Left lung (tissue), 14 donors: ENCODE measurements at places on chromosomes 7 and 10. TPM values are rescaled to one million over a fixed set of nuclear protein-coding genes. Genes with fewer than 3 reads are reported as not detected.

DNA sequence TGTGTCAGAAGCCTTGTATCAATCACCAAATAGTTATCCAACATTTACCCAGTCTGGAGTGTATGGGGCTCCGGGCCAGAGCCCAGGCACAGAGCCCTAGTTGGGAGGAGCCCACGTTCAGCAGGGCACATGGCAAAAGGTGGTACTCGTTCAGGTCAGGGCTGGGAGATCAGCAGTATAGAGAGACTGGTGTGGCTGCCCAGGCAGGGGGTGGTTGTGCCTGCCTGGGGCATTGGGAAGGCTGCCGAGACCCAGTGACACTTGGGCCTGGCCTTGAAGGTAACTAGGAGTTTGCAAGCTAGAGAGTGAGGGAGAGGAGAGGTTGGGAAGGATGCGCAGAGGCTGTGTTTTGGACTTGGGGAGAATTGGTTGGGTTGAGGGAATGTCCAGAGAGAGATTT is 48.9 kb upstream of the IGFBP3 start:
- H3K36me3 ChIP-seq = no peaks in the 10 kb centered on the region
- H3K4me3 ChIP-seq = no peak overlapping the region
- H3K27ac ChIP-seq = no peak overlapping the region
- no peak for DNase-seq
- no peaks in the 10 kb centered on the region for H3K4me1 ChIP-seq
- no peaks in the 10 kb centered on the region for H3K27me3 ChIP-seq

GRCh38 chr7:19928247-19928646 is 154.8 kb upstream of the TMEM196 start:
- H3K4me1 ChIP-seq = no peaks in the 10 kb centered on the region
- no peak overlapping the region for H3K4me3 ChIP-seq
- H3K36me3 ChIP-seq = no peaks in the 10 kb centered on the region
- no peaks in the 10 kb centered on the region for H3K27me3 ChIP-seq
- no peak overlapping the region for H3K27ac ChIP-seq

DNA sequence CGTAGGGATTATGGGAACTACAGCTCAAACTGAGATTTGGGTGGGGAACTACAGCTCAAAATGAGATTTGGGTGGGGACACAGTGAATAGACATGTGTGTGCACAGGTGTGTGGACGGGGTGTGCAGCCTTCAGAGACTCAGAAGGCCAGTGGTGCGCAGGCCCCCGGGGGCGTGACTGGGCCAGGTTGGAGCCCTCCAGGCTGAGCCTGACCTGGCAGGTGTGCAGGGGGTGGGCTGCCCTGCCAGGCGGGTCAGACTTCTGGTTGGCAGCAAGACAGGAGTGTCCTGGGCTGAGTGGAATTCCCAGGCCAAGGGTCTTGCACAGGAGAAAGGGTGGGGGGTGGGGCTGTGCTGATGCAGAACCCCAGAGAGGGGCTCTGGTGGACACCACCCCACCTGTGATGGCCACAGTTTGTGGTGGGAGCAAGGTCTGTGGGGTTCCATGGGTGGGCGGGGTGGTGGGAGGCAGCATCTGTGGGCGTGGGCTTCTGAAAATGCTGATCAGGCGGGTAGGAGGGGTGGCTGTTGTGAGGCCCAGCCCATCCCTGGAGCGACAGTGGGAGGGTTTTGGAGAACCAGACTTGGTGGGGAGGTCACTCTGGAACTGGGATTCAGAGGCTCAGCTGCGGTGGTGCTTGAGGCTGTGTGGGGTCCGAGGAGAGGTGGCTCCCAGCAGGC is 29.3 kb upstream of the PSMG3 start:
- no peaks in the 10 kb centered on the region for H3K36me3 ChIP-seq
- peaks cover 67% of the 10 kb centered on the region for H3K27me3 ChIP-seq
- H3K4me1 ChIP-seq = no peaks in the 10 kb centered on the region
- DNase-seq = no peak
- H3K4me3 ChIP-seq = no peak overlapping the region
- no peak overlapping the region for H3K27ac ChIP-seq

Gene DYNC1I1
- 1.9 TPM for total RNA-seq

DNA sequence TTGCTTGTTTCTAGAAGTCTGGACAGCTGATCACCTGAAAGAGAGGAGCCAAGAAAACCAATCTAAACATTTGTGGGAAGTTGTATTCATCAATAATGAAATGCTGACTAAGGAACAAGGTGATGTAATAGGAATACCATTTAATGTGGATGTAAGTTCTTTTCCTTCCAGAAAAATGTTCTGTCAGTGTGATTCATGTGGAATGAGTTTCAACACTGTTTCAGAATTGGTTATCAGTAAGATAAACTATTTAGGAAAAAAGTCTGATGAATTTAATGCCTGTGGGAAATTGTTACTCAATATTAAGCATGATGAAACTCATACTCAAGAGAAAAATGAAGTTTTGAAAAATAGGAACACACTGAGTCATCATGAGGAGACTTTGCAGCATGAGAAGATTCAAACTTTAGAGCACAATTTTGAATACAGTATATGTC is 39.8 kb upstream of the ZNF37A start:
- H3K4me1 ChIP-seq = no peaks in the 10 kb centered on the region
- H3K4me3 ChIP-seq = no peak overlapping the region
- H3K27ac ChIP-seq = peak overlapping the region; percentile 4
- DNase-seq = no peak
- H3K36me3 ChIP-seq = peaks cover 82% of the 10 kb centered on the region

DNA sequence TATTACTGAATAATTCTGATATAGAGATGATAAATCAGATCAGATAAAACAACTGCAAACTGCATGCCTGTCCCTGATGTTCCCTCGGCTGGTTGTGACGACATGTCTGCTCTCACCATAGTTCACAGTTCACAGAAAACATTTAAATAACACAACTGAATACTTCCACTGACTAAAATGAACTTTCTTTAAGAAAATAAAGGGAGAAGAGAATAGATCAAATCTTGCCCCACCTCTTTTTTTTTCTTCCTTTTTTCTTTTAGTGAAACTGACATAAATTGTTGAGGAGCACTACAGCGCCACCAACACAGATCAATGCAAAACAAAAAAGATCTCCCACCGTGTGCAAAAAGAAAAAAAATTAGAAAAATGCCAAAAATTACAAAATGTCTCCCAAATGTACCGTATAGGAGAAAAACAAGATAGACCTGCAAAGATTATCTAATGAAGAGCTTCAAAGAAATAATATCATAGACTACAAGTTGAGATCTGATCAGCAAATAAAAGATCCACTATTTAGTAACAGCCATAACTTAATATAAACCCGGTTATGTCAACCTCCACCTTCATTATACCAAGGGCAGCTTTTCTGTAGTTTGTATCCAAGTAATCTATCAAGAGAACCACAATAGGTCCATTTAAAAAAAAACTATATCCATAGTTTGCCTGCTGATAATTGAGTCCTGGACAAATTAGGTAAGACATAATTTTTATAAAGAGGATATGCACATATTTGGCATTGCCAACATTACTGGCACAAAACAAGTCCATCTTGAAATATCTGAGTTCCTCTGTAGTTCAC is 30.7 kb upstream of the EPC1 start:
- H3K4me3 ChIP-seq = peak overlapping the region; percentile 55
- DNase-seq = peak; percentile 47
- no peaks in the 10 kb centered on the region for H3K4me1 ChIP-seq
- no peaks in the 10 kb centered on the region for H3K36me3 ChIP-seq
- no peaks in the 10 kb centered on the region for H3K27me3 ChIP-seq

DNA sequence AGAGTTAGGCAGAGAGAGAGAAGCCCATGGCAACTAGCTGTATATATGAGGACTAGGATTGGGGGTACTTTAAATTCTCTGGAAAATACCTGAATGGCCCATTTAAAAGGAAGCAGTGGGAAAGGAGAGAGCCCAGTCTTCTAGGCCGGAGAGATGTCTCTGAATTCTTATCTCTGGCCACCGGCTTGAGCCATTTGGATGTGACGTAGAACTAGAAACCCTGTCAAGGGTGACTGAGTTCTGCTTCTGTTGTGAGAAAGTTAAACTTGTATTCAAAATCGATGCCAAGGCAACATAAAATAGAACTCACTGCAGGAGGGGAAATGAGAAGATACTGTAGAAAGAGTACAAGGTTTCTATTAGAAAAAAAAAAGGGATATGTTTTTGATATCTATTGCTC is 6.3 kb upstream of the GSTK1 start:
- no peak overlapping the region for H3K27ac ChIP-seq
- no peaks in the 10 kb centered on the region for H3K27me3 ChIP-seq
- DNase-seq = no peak
- H3K4me1 ChIP-seq = no peaks in the 10 kb centered on the region

Gene PTPN20
- 7.1 TPM for total RNA-seq

Gene AS3MT
- total RNA-seq = 1.5 TPM

DNA sequence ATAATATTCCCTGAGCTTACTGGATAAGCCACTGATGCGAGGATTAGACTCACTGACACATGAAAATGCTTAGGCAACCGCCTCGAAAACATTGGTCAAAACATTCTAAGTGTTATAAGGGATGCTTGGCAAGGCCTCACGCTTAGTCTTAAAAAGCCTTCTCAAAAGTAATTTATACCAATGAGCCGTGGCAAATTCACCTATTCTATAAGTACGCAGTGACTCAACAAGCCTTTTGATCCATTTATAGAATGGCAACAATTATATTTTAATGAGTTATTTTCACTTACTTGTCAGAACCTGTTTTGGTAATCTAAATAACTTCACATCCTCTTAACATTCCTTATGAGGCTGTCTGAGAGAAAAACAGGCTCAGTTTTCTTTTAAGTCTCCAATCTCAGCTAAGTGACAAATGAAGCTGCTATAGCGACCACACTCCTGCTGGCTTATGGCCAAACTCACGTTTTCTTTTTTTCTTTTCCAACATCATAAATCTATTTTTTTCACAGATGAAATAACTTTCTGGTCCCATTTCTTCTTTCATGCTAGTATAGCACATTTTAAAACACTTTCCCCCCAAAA is 121.2 kb upstream of the AFAP1L2 start:
- H3K27ac ChIP-seq = peak overlapping the region; percentile 26
